Activated CD4-positive, alpha-beta T cell treated with anti-CD3 and anti-CD28 coated beads for 36 hours (primary cell): ENCODE measurements at places on chromosomes 1 and 21. TPM values are rescaled to one million over a fixed set of nuclear protein-coding genes. Genes with fewer than 3 reads are reported as not detected.

GRCh38 chr1:1915911-1916840 is 1.1 kb downstream of the CALML6 start:
- no peak overlapping the region for H3K27ac ChIP-seq
- no peak for DNase-seq
- no peak overlapping the region for H3K4me3 ChIP-seq
- H3K36me3 ChIP-seq = no peaks in the 10 kb centered on the region
- peaks cover 2% of the 10 kb centered on the region for H3K27me3 ChIP-seq

GRCh38 chr1:58839147-58839795 is 55.4 kb upstream of the JUN start:
- H3K27me3 ChIP-seq = no peaks in the 10 kb centered on the region
- H3K36me3 ChIP-seq = no peaks in the 10 kb centered on the region
- no peak for DNase-seq
- H3K27ac ChIP-seq = no peak overlapping the region

DNA sequence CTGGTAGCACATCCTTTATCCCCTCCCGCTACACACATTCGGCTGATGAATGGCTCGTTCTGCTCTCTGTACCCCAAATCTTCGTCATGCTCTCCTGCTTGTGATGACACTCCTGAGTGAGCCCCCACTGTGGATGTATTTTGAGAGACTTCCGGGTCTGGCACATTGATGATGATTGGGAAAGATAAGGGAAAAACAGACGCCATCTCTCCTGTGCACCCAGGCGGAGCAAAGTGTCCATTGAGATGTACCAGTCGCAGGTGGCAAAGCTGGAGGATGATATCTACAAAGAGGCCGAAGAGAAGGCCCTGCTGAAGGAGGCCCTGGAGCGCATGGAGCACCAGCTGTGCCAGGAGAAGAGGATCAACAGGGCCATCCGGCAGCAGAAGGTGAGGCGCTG is 27.9 kb upstream of the EFHD2 start:
- DNase-seq = no peak
- H3K4me3 ChIP-seq = no peak overlapping the region
- H3K4me1 ChIP-seq = peaks cover 9% of the 10 kb centered on the region
- H3K36me3 ChIP-seq = no peaks in the 10 kb centered on the region

Gene ZNF691
- 11.7 TPM for total RNA-seq

DNA sequence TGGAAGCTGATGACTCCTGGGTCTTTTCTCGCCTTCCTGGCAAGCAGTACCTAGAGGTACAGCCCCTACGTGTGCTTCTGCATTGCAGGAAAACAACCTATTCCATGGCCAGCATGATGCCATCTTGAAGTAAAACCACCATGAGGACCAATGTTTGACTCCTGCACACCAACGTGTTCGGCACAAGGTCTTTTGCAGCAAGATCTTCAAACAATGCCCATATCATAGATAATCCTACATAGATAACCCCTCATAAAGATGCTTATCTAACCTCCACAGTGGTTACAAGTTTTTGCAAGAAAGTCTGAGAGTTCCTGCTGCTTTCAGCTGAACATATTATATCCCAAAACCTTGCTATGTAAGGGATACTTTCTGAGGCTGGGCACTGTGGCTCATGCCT is 141.1 kb upstream of the MAP1LC3C start:
- no peaks in the 10 kb centered on the region for H3K36me3 ChIP-seq
- no peak overlapping the region for H3K27ac ChIP-seq
- no peak for DNase-seq
- H3K4me3 ChIP-seq = no peak overlapping the region

GRCh38 chr1:37056325-37056724 is 22.0 kb upstream of the GRIK3 start:
- no peaks in the 10 kb centered on the region for H3K4me1 ChIP-seq
- no peak overlapping the region for H3K4me3 ChIP-seq
- no peak for DNase-seq
- H3K27me3 ChIP-seq = peaks cover 10% of the 10 kb centered on the region
- no peak overlapping the region for H3K27ac ChIP-seq

- H3K27ac ChIP-seq = no peak overlapping the region
- no peak overlapping the region for H3K4me3 ChIP-seq
- no peaks in the 10 kb centered on the region for H3K4me1 ChIP-seq
- no peaks in the 10 kb centered on the region for H3K36me3 ChIP-seq
- no peak for DNase-seq
Observed at GRCh38 chr21:41251961-41252642, 64.5 kb upstream of the FAM3B start.
